ENCODE measurements at places on chromosomes 4 and X. TPM values are rescaled to one million over a fixed set of nuclear protein-coding genes. Genes with fewer than 3 reads are reported as not detected.

The ARMCX4 gene
- total RNA-seq, result 5.5 TPM

The CXCL6 gene
- total RNA-seq, result 139 TPM

The RNF212 gene
- 0.52 TPM for total RNA-seq

The HPGDS gene
- total RNA-seq, result not detected

The SH3TC1 gene
- 27.2 TPM for total RNA-seq

The SLC2A9 gene
- 30.4 TPM for total RNA-seq

The MPC1L gene
- not detected for total RNA-seq

The MRPL1 gene
- total RNA-seq, result 51.7 TPM

The ADH1C gene
- not detected for total RNA-seq

The ABRAXAS1 gene
- 25.4 TPM for total RNA-seq

The NDNF gene
- not detected for total RNA-seq

The ARR3 gene
- not detected for total RNA-seq

The HTRA3 gene
- total RNA-seq, result 0.05 TPM

The CCSER1 gene
- total RNA-seq, result 5.7 TPM

The NAA11 gene
- not detected for total RNA-seq

The SERTM2 gene
- total RNA-seq, result 0.40 TPM

The STPG2 gene
- total RNA-seq, result 0.75 TPM

The CDKN2AIP gene
- total RNA-seq, result 45.7 TPM

The APOOL gene
- 12.1 TPM for total RNA-seq

The DCAF8L2 gene
- total RNA-seq, result not detected

The DGKK gene
- not detected for total RNA-seq

The SUPT20HL1 gene
- not detected for total RNA-seq

The IGBP1 gene
- 121 TPM for total RNA-seq

The FAT1 gene
- total RNA-seq, result 251 TPM

The VCX2 gene
- not detected for total RNA-seq

The STAP1 gene
- total RNA-seq, result not detected

The FOXR2 gene
- not detected for total RNA-seq

The FAM47A gene
- total RNA-seq, result not detected

The CENPVL3 gene
- 0.10 TPM for total RNA-seq

The TAF1 gene
- 68.4 TPM for total RNA-seq

Data from renal cortical epithelial cell (primary cell).